Pulmonary artery endothelial cell (primary cell): ENCODE measurements at places on chromosomes 11 and 22.

DNA sequence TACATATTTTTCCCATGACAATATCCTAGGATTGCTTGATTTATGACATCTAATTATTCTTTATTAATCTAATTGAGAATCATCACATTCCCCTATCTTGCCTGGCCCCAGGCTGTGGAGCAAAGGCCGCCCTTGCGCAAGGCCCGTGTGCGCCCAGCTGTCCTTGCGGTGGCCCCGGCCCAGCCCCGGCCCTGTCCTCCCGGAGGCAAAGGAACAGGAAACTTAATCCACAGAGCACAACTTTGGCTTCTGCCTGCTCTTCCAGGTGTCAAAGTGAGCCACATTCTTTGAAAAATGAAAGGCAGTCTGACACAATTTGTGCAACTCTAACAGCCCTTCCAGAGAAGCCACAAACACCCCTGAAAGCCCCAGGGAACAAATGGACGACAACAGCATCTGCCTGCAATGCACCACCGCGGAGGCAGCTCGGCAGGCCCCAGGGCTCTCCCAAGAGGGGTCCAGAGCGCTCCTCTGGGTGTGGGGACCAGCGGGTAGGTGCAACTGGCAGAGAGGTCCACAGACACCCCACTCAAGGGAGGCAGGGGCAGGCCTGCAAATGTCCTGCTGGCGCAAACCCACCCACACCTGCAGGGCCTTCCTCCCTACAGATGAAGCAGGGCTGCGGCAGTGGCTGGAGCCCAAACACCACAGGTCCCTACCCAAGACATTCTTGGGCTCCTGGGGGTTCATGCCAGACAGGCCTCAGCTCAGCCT is 30.3 kb downstream of the GNB1L start:
- DNase-seq = no peak

DNA sequence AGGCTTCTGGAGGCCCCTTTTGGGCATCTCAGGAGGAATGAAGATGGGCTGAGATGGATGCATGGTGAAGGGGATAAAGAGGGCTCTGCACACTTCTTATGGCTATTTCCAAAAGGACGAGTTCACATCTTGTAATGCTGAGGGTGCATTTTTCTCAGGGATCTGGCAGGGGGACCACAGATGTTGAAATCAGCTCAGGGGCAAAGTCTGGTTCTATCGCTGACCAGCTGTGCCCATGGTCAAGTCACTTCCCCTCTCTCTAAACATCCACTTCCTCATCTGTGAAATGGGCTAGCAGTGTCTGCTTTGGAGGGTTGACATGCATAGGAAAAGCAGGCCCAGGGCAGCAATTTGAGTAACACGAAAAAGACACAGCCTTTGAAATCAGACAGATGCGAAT is 26.5 kb downstream of the LHFPL7 start:
- no peak for DNase-seq

GRCh38 chr11:132142554-132142953 is 772.1 kb downstream of the NTM start:
- DNase-seq = no peak

- DNase-seq = no peak
These were observed 141.9 kb downstream of the CSNK2A3 start for GRCh38 chr11:11211186-11211585.

DNA sequence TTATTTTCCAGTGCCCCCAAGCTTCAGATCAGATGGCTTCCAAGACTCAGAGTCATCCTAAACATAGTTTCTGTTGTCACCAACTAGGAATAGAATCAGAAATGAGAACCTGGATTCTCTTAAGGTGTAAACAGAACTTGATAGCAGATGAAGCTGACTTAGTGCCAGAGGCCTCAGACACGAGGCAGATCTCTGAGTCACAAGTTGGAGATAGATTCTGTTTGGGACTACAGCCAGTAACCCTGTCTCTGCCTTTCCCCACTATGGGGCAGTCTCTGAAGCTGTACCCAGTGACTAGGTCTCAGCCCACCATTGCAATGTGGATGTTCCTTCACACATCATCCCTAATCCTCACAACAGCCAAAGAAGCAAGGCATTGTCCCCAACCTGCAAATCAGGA is 25.4 kb downstream of the NEU3 start:
- no peak for DNase-seq

DNA sequence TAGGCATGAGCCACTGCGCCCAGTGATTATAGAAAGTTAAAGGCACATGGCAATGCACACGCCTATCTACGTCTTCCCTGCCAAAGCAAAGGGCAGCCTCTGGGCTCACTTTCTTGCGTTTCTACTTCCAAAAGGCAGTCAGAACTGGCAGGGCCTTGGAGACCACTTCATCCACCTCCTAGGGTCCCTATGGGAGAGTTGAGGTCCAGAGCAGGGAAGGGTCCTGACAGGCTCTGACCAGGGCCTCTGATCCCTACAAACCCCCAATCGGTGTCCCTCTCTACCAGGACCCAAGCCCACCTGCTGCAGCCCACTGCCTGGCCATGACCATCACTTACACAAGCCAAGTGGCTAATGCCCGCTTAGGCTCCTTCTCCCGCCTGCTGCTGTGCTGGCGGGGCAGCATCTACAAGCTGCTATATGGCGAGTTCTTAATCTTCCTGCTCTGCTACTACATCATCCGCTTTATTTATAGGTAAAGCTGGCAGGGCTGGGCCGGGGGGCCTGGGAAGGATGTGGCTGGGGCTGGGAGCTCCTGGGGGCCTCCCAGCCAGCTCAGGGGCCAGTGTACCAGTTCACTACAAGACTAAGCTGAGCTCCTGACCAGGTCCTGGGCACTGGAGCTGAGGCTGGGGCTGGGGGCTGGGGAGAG is 1.5 kb downstream of the BEST1 start:
- DNase-seq = no peak

- DNase-seq = peak; percentile 58
These were observed 2.0 kb downstream of the SERPINH1 start for GRCh38 chr11:75563978-75564552.

DNA sequence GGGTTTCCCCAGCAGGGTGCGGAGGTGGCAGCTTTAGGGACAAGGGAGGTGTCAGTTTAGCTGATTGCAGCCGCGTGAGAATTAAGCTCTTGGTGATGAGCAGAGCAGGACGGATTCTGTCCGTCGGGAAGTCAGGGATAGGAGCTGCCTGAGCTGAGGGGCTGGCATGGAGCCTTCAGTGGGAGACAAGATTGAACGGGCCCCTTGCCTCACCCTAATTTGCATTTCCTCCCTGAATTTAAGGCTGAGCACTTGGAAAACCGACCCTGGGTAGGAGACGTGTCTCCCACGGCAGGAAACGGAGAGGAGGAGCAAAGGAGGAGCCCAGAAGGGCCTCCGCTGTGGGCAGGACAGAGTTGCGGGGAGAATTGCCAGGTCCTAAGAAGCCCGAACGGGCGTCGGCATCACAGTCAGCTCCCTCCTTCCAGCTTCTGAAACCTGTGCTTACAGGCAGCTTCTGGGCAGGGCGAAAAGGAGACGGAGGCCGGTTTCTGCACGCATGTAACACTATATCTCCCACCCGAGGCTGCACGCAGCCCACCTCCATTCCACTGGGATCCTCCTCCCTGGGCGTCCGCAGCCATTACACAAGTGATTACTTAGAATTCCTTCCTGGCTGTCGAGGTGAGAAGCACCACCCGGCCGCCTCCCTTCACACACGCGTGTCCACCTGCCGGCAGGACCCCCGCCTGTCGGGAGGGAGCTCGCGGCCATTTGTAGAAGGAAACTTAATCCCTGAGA is 345.8 kb downstream of the BRD1 start:
- DNase-seq = no peak

DNA sequence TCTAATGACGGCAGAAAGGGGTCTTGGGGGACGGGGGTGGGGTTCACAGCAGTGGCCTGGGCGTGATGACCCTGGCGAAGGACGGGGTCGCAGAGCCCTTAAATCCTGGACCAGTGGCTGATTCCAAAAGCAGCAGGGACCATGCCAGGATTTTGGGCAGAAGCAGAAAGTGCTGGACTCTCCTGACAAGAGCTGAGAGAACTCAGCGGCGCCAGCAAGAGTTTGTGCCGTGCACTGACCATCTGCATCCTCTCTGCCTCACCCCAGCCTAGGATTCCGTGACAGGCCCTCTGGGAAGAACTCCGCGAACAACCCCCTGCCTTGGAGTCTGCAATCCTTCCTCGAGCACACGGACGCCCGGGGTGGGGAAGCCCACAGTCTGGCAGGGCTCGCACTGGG is 644 bp upstream of the NDUFV1 start:
- DNase-seq = no peak

GRCh38 chr11:69380921-69381581 is 87.1 kb downstream of the MYEOV start:
- no peak for DNase-seq

GRCh38 chr11:85898456-85898855 is 43.3 kb downstream of the CCDC83 start:
- DNase-seq = no peak

DNA sequence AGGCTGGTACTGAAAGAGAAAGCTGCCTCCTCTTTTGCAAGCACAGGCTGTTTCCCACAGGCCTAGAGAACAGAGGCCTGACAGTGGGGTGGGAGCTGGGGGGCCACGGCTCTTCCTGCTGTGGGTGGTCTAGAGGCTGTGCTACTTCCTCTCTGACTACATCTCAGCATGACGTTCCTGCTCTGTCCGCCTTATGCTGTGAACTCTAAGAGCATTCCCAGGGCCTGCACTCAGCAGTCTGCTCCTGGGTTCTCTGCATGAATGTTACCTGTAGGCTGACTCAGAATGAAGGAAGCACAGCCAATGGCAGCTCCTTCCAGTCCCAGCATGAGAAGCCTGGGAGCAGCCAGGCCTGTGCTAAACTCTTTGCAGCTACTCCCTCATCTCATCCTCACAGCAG is 534.3 kb downstream of the NTM start:
- no peak for DNase-seq

GRCh38 chr11:124080327-124081001 is 34.8 kb upstream of the VWA5A start:
- DNase-seq = no peak

GRCh38 chr11:10428453-10428852 is 26.6 kb upstream of the AMPD3 start:
- no peak for DNase-seq

GRCh38 chr11:95904009-95904650 is 19.8 kb downstream of the MTMR2 start:
- DNase-seq = no peak

- no peak for DNase-seq
These were observed 13.8 kb downstream of the FLRT1 start for GRCh38 chr11:64049509-64049908.

- DNase-seq = no peak
These were observed 13.0 kb downstream of the OR52K1 start for GRCh38 chr11:4495487-4495886.

- no peak for DNase-seq
These were observed 474.2 kb upstream of the KIRREL3 start for GRCh38 chr11:127474766-127475165.

- no peak for DNase-seq
These were observed 4.4 kb downstream of the PGGHG start for GRCh38 chr11:293271-293851.

- no peak for DNase-seq
These were observed 11.7 kb upstream of the TMEM191C start for GRCh38 chr22:21455334-21456089.

DNA sequence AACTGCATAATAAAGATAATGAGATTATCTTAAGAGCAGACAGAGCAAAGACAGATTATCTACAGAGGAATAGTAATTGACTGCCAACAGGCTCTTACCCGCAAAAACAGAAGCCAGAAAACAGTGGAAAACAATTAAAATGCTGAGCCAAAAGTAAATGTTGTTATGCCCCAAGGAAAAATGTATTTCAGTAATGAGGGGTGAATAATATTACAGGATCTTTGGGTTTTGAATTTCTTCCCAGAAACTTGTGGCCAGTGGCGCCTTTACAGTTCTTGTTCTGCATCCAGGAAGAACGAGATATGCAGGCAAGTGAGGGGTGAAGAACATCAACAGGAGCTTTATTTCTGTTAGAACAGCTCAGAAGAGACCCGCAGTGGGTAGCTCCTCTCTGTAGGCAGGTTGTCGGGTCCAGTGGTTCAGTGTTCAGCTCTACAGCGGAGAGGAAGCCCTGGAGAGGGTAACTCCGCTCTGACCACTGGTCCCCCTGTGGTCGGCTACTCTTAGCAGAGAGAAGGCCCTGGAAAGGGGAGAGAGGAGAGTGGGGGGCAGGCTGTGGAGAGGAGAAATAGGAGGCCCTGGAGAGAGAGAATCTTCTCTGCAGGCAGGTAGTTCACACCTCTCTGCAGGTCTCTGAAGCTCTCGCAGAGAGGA is 51.8 kb upstream of the SC5D start:
- DNase-seq = no peak

GRCh38 chr11:122897606-122898210 is 15.1 kb downstream of the JHY start:
- DNase-seq = peak; percentile 22

DNA sequence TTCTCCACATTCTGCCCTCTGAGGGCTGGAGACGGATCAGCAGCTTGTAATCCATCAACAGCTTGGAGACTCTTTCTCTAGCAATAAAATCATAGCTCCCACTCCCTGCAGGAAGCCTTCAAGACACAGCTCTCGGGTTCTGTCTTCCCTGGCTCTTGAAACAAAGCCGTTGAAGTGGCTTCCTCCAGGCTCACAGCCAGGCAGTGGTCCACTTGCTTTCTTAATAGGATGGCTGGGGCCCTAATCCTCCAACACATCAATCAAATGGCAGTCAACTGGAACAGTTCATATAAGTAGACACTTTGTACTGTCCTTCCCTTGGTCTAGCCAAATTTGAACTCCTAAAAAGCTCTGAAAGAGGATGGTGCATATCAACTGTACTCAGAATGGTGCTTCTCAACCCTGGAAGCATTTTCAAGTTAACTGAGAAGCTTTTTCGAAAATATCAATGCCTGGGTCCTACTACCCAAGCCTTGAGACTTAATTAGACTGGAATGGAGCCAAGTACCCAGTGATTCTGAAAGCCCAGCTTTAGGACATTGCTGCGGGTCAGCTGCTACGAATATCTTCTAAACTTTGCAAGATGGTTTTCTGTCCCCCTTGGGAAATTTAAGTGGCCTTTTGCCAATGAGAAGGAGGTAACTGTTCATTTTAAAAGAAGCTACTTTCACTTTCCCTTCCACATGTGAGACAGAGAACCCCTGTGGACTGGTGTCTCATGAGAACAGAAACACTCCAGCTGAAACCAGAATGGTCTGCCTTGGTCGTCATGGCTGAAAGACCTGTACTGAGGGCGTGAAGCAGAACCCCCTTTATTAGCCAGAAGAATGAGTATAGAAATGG is 74.7 kb downstream of the SC5D start:
- DNase-seq = no peak

DNA sequence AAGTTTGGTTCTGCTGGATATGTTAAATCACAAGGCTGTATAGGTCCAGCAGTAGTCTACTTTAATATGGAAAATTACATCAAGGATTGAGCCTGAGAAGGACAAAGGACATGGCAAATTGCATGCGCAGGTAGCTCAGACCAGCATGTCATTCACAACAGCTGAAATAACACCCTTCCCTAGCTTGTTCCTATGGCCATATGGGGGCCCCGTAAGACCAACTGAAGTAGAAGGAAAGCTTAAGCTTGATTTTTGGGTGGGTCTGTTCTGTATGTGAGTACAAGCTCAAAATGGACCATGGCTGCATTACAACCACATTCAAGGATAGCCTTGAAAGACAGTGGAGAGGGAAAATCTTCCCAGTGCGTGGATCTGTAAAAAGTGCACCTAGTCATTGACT is 20.6 kb upstream of the PDE3B start:
- no peak for DNase-seq

- no peak for DNase-seq
These were observed 12.8 kb upstream of the FGF3 start for GRCh38 chr11:69831985-69832384.

- DNase-seq = no peak
These were observed 11.9 kb downstream of the TTLL1 start for GRCh38 chr22:43077121-43077877.

GRCh38 chr11:112310419-112310818 is 49.8 kb upstream of the PLET1 start:
- no peak for DNase-seq

GRCh38 chr11:134360050-134360835 is 28.5 kb downstream of the GLB1L2 start:
- peak; percentile 32 for DNase-seq
